ENCODE measurements at places on chromosomes 16 and 17. TPM values are rescaled to one million over a fixed set of nuclear protein-coding genes. Genes with fewer than 3 reads are reported as not detected.

- DNase-seq = no peak
- no peaks in the 10 kb centered on the region for H3K36me3 ChIP-seq
These were observed 65.5 kb downstream of the CDK5R1 start for GRCh38 chr17:32552280-32552679.

The CPNE7 gene
- 5.5 TPM for total RNA-seq

The RDM1 gene
- total RNA-seq = 0.67 TPM

The MSLN gene
- 0.44 TPM for total RNA-seq

All from endothelial cell (in vitro differentiated cells).